ENCODE measurements at places on chromosomes 2 and 18.

DNA sequence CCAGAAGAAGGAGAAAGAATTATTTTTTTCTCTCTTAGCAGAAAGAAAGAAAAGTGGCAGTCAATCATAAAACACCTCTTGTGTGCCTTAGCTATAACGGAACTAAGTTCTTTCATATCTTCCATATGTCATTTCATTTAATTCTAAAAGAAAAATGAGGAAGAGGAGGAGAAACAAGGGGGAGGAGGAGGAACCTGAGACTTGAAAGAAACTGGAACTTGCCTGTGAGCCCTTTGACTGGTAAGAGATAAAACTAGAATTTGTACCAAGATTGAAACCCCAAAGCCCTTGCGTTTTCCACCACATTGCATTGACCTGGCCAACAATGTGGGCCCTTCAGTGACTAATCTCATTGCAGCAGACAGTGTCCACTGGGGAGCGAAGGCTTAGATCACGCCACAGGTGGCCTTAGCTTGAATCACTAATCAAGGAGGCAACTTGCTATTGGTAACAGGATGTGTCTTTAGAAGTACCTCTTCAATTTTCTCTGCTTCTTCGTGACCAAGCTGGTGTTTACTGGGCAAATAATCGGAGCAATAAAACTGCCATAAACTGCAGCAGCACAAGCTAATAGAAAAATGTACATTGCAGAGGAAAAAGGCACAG, 307.9 kb downstream of the CLIP4 start:
- DNase-seq: no peak

GRCh38 chr18:58144106-58144505, 100.1 kb downstream of the NEDD4L start:
- DNase-seq: no peak

DNA sequence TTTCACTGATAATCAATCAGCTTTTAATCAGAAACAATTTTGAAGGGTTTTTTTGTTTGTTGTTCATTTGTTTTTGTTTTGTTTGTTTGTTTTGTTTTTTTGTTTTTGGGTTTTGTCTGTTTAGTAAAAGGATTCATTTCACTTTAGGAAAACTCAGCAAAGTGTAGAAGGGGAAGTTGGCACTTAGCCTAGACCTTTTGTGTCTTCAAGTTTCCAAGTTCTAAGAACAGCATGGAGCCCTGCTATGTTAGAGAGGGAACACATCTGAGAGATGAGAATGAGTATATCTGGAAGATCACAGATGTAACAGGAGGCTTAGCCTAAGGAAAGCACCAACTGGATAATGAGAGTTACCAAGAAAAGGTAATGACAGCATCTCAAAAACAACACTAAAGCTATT, 501.5 kb downstream of the ERBB4 start:
- DNase-seq: no peak

GRCh38 chr18:11657554-11657953, 31.5 kb upstream of the GNAL start:
- DNase-seq: no peak

DNA sequence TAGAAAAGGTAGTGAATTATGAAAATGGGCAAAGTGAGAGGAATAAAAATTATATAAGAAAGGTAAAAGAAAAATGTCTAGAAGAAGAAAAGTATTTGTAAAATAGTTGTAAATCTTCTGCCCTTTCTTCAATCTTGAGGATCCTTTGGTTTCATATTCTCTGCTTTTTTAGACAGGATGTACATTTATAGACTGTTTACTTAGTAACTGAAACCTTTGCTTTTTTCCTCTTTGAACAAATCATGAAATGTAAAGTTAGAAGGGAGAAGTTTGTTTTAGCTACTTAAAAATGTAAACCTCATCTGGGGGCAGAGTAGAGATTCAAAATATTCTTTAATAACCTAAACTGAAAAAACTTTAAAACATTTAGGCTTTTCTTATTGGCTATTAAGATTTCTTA, 150.4 kb upstream of the ITGA4 start:
- no peak for DNase-seq

GRCh38 chr2:26649322-26649721, 8.2 kb upstream of the CIB4 start:
- DNase-seq: no peak

- no peak for DNase-seq
These were observed 85.0 kb downstream of the ZAP70 start for GRCh38 chr2:97798416-97798815.

DNA sequence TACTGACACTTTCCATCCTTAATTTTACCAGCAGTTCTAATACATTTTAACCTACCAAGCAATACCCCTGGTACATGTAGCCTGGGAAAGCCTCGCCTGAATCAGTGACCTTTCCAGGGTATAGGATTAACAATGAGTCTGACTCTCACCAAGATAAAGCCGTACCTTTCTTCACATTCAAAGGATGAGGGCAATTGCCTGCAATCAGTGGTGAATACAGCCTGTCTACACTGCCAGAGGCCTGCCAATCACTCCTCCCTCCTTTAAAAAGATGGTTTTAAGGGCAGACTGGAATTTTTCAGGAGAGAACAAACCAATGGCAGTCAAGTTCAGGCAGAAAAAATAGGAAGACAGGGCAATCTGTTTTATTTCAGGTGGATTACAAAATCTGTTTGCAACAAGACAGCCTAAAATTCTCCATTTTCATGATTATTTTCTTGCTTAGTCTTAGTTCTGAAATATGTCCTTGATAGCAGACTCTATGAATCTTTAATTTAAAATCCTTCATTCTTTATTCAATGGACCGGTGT, 4.8 kb downstream of the EPHA4 start:
- DNase-seq: no peak

DNA sequence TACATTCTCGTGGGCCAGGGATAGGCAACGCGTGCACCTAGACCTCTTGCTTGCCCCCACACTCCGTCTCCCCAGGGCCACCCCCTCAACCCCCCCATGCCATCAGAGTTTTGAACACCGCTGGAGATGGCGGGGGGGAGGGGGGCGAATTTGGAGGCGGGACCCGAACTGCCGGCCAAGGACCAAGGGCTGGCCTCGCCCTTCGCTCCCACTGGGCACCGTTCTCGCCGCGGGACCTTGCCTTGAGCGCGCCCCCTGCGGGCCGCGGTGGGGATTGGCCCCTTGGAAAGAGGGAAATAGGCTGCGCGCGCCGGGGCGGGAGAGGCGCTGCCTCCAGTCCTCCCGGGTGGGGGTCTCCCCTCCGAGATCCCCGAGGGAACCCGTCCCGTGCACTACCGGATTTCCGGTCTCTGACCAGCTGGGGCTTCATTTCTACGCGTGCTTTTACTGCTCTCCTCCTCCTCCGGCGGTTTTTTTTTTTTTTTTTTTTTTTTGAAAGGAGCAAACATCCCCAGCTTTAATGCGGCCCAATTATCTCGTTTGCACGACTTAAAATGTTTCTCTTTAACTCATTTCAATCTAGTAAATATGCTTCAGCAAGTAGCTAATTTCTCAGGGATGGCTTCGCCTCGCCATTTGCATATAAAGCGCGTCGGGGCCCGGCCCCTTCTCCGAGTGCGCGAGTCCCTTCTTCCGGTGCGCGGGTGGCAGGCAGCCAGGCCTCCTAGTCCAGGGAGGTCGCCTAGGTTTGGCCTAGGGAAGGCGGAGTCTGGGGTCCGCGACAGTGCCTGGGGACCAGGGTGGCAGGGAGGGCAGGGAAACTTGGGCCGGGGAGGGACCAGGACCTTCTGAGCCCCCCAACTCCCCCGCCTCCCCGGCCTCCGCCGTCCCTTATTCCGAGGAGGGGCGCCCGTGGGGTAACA, 10.0 kb upstream of the GBX2 start:
- peak; percentile 14 for DNase-seq

- no peak for DNase-seq
These were observed 124.8 kb downstream of the AFF3 start for GRCh38 chr2:100017633-100018032.

- no peak for DNase-seq
These were observed 119.2 kb downstream of the ANKRD44 start for GRCh38 chr2:197191177-197191939.

GRCh38 chr2:170715062-170715931, at the start of gene SP5:
Gene SP5 (plus strand): TSS chr2:170715337. CDS start chr2:170715513, 176 bp downstream.
- DNase-seq: no peak

DNA sequence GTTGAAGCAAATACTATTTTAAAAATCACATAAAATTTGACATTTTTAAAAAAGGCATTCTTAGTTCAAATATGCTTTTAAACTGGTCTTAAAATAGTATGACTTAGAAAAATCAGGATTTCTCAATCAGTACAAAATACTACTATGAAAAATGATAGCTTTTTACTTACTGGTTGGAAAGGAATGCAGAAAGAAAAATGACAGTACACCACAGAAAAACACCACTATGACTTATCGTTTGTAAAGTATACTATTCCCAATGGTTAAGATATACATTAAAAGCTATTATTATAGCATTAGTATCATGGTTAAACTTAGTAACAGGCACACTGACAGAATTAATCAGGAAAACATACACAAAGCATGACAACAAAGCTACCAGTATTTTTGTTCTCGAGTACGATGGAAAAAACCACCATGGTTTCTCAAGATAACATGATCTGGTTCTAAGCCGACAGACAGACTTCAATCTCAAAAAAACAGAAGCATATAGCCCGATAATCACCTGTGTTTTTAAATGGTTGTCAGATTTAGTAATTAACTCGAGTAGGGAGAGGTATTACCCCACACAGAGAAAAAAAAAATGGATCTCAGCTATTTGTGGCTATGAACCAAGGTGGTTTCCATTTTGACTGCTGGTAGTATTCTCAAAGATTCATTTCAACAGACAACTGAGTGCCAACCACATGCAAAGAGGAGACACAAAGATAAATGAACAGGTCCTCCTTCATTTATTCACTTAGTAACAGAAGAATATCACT, 39.1 kb downstream of the CUL3 start:
- DNase-seq: no peak

DNA sequence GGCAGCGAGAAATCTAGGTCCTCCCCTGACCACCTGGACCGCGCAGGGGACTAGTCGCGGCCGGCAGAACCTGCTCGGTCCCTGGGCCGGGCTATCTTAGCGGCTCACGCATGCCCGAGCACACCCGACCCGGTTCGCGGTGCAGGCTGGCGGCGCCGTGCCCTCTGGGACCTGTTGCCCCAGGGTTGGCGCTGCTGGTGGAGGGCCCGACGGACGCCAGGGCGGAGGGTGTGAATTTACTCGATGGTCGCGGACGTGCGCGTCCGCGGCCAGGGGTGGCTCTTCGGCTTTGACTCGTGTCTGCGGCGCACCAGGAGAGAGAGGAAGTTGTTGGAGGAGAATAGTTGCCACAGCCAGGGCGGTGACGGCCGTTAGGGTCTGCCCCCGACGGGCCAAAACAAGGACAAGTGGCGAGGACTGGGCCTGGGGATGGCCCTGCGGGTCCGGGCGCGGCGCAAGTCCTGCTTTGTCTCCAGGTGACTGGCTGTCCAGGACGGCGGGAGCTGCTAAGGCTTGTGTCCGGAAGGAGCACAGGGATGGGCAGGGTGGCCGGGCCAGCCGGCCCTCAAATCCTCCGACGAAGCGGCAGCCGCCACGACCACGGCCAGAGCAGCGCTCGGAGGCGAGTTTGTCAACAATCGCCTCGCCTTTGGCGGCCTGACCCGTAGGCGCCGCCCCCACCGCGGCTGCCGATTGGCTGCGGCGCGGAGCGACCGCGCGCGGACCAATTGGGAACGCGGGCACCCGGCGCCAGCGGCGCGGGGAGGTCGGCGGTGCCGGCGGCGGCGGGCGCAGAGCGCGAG, 1.3 kb downstream of the BCL2L11 start:
- peak; percentile 70 for DNase-seq

GRCh38 chr2:119674711-119675500, 4.1 kb upstream of the TMEM177 start:
- DNase-seq: no peak

GRCh38 chr2:112486895-112487294, 4.9 kb downstream of the TTL start:
- no peak for DNase-seq

GRCh38 chr2:64652231-64653108, 1.2 kb downstream of the SERTAD2 start:
- DNase-seq: no peak

DNA sequence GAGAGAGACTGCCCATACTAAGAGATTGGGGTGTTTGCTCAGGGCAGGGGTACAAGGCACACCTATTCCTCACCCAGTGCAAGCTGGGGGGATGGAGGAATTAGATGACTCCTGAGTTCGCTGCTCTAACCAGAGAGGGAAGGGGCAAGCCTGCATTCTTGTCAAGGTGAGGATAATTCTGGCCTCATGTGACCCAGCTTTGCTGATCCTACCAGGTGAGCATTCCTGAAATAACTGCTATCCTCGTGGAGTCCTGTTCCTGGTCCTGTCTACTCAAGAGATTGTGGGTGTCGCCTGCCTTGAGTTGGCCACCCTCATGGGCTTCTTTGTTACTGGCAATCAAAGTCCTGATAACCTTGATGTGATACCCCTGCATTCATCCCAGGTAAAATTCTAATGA, 206.0 kb downstream of the SPP2 start:
- no peak for DNase-seq

- no peak for DNase-seq
These were observed 18.4 kb upstream of the WIPF1 start for GRCh38 chr2:174615871-174616436.
